KBM-7 (cell line): ENCODE measurements at places on chromosomes 1 and 21.

DNA sequence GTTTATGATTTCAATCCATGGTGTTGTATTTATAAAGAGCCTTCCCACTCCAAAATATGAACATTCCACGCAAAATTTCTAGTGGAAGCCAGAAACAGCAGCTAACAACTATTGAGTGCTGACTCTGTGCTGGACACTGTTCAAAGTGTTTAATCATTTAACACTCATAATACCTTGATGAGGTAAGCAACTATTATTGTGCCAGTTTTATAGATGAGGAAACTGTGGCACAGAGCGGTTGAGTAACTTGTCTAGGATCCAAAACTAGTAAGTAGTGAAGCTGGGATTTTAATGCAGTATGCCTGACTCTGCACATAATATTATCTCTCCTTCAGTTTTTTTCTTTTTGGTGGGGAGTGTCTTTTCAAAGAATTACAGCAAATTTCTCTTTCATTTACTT lies 228.3 kb downstream of the SLC35F3 start:
- no peak for DNase-seq

- no peak for DNase-seq
Measured at GRCh38 chr1:223344491-223344890, 19.5 kb downstream of the SUSD4 start.

GRCh38 chr1:223020770-223021169 lies 122.3 kb downstream of the TLR5 start:
- no peak for DNase-seq

DNA sequence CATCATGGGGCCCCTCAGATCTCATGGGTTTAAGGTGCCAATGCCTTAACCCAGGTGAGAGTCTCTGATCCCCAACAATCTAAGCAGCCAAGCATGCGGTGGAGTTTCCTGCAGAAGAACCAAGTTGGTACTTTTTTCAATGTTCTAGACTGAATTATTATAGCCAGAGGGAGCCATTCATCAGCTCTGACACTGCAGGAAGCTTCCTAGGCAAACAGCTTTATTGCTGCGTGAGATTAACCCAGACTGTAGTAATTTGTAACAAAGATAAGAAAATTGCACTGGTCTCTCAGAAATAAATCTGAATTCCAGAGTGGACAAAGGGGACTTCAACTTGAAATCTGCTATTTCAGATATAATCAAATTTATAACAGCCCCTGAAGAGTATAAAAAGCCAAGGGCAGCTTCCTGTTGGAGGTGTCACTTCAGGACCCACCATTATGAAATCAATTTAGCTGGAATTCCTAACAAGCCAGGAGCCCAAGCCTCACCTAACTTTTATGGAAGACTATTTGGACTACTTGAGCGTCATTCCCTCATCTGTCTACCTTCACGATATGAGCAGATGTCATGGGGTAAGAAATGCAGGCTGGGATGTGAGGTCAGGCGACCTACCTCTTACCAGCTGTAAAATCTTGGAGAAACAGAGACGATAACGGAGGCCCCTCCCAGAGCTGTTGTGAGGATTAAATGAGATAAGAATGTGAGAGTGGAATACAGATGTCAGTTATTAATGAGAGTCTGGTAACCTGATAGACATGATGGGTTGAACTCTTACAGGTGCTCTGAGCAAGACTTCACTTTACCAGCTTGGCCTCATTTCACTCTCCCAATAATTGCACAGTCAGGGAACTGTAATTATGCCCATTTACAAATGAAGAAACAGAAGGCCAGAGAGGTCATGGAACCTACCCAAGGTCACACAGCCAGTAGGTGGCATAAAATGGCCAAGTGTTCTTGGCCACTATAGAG lies 135.1 kb downstream of the RRAGC start:
- no peak for DNase-seq

DNA sequence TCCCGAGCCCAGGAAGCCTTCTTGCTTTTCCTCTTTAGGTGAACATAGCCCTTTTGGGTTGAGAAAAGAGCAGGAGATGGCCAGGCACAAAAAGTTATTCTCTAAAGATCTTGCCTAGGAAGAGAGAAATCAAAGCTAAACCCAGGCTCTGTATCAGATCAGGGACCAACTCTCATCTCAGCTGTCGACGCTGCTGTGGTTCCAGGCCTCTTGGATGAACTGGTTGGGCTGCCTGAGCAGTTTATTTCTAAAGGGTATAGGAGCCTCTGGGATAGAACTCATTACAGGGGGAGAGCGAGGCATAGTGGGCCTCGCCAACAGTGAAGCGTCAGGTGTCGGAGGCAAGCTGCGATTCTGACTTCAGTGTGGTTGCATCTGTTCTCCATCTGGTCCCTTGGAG lies 82.6 kb upstream of the F3 start:
- DNase-seq = no peak

- no peak for DNase-seq
Measured at GRCh38 chr1:12604986-12605385, 13.0 kb downstream of the DHRS3 start.

DNA sequence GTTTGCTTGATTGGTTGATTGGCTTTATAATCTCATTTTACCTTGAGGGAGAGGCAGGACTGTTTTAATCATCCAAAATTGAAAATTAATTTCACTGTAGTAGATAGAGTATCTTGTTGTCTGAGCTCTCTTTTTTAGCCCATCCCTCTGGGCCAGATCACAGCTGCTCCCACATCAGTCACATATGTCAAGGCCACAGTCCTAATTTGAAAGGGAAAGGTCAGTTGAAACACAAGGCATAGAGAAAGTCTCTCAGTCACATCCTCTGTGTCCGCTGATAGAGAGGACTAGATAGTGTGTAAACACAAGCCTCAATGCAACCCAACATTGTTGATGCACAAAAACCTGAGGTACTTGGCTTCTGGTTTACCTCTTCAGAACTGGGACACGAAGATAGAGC lies 6.8 kb downstream of the C1orf74 start:
- no peak for DNase-seq

- no peak for DNase-seq
Measured at GRCh38 chr1:19074361-19074901, 118.0 kb upstream of the IFFO2 start.

- no peak for DNase-seq
Measured at GRCh38 chr21:37921091-37921490, 4.8 kb upstream of the KCNJ6 start.

GRCh38 chr1:7221826-7222694 lies 436.8 kb downstream of the CAMTA1 start:
- DNase-seq = no peak

- peak; percentile 41 for DNase-seq
Measured at GRCh38 chr1:43978551-43979260, at the start of gene B4GALT2. Gene B4GALT2, plus strand, starts transcription at chr1:43979210. Its CDS starts 1,951 bp downstream, at chr1:43981161.

DNA sequence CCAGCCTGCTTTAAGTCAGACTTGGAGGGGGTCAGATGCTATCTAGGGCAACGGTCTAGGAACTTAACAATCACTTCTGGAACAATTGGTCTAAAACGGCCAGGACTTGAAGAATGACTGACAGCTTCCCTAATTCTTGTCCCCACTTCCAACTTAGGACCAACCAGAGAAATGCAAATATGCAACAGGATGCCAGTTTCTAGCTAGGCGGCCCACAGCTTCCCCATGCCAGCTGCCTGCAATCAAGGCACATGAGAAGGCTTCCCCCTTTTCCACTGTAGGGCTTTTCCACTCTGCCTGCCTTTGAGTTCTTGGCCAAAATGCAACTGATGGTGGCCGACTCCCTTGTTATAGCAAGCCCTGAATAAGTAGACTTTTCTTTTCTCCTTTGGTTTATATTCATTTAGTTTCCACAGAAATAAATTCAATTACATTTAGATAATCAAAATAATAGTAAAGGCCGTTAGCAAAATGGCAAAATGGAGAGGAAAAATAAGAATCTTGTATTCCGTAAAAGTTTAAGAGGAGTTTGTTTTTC lies 80.9 kb downstream of the BACH1 start:
- no peak for DNase-seq

DNA sequence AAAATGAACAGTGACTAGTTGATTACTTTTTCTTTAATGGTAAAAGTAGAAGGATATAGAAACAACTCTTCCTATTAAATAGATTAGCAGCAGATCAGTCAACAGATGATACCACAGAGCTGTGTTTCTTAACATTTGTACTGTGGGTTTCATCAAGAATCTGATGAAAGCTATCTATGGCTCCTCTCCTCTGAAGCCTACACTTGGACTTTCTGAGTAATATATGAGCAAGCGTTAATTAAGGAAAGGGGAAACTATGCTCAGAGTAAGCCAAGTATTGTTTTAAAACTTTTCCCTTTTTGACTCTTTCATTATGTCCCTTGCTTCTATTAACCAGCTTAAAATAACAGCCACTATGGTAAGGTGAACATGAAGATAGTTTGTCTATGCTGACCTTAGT lies 10.8 kb downstream of the ARID4B start:
- DNase-seq = no peak

DNA sequence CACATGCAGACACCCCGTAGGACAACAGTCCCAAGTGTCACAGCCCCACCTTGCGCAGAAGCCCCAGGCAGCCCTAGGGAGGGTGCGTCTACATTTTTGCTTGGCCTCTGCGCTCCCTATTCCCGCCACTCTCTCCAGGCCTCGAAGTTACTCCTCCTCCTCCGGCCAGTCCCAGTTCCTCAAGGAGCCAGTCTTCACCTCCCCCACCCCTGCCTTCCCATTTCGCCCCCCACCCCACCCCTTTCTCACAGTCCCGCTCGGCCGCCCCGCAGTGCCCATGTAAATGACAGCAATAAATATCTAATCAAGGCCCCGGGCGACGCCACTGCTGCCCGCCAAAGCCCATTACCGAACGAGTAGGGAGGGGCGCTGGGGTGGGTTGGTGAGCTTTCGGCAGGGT lies 3.2 kb downstream of the DMBX1 start:
- no peak for DNase-seq

- no peak for DNase-seq
Measured at GRCh38 chr1:109763646-109764415, at the start of gene EPS8L3. Gene EPS8L3, minus strand, starts transcription at chr1:109763923. Its CDS starts 2,174 bp downstream, at chr1:109761749.

DNA sequence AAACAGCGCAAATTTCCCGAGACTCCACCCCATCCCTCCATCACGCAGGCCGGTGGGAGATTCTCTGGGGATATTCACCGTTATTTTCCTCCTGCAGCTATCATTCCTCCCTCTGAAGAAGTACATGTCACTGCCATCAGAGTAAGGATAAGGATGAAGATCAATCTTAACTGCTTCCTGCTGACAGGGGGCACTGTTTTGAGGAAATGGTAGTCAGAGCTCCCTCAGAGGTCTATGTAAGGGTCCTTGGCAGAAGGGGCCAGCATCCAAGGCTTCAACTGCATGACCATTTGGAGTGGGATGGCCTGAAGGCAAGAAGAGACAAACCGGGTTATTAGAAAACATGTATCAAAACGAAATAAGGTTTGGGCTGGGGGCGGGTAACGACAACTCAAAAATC lies 111.5 kb downstream of the KCNK1 start:
- no peak for DNase-seq

DNA sequence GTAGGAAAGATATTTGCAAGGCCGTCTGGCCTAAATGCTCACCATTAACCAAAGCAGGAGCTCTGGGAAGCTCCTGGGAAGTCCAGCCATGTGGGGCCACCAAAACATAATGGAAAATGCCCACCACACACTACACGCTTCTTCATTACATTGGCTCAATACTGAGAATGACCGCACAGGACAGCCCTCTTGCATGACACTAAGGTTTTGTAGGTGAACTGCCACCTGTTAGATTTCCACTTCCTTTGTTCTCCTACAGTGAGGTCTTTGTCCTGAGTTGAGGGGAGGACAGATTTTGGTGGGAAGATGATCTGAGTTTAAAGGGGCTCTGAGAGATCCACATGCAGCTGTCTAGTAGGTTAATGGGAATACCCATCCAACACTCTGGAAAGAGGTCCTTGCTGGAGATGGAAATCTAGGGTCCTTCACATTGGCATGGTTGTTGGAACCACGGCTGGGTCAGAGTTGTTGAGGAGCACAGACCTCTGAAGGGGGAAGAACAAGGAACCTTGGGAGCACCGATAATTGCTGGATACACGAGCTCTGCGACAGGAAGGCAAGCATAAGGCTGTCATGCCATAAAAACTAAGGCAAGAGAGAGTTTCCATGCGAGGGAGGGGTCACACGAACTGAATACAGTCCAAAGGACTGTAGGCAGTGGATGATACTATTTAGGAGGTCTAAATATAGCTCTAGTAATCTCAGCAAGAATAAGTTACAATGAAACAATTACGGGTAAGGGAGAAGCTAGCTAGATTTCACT lies 105.5 kb upstream of the IRF2BP2 start:
- DNase-seq = no peak

- DNase-seq = no peak
Measured at GRCh38 chr1:100626397-100626796, 88.5 kb downstream of the GPR88 start.

GRCh38 chr21:14236180-14236579 lies 20.2 kb downstream of the RBM11 start:
- DNase-seq = no peak

GRCh38 chr21:44914176-44914874 lies 6.4 kb downstream of the ITGB2 start:
- DNase-seq = peak; percentile 43

GRCh38 chr1:36224537-36225282 lies 467 bp downstream of the THRAP3 start:
- DNase-seq = peak; percentile 87

DNA sequence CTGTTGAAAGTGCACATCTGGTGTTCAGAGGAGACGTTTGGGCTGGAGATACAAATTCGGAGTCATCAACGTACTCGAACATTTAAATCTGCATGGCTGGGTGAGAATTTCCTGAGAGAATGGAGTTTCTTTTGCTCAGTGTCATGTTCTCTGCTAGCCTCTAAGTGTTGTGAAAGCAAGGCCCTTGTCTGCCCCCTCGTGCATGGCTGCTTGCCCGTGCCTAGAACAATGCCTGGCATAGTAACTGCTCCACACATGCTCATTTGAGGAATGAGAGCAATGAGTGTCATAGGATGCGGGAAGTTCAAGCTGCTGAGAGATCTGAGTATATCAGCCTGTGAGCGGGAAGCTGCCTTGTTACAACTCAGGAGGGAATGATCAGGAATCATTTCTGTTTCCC lies 171.1 kb upstream of the CSF3R start:
- DNase-seq = no peak

DNA sequence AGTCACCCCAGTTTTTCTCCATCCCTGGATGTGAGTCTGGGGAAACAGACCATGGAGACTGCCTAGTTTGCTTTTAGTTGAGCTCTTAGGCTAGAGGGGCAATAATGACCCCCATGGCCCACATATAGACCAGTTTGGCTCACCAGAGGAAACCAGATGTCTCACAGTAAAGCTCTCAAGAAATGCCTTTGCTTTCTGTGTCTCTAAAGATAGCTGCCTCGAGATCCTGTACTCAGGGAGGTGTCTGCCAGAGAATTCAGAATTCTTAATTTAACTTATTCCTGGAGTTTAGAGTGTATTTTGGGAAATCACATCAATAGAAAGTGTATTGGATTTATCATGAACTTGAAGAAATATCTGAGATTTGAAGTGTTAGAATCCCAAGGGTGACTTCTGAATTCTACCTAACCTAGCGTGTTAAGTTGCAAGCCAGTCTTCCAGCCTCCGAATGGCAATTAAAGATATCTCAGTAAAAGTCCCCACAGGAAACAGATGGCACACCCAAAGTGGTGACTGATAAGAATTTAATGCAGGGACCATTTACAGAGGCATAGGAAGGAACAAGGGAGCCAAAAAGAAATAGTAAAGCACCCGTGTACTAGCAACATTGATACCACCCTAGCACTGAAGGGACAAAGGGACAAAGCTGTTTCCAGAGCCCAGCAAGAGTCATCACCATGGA lies 37.1 kb downstream of the STYXL2 start:
- DNase-seq = peak; percentile 97
